ENCODE measurements at places on chromosomes 13 and 19. TPM values are rescaled to one million over a fixed set of nuclear protein-coding genes. Genes with fewer than 3 reads are reported as not detected.

TICAM1 gene
- 22.4 TPM for total RNA-seq

CCDC70 gene
- total RNA-seq, result not detected

GRCh38 chr19:39874404-39874803 lies 28.2 kb upstream of the FBL start:
- DNase-seq, result no peak

- no peak for DNase-seq
Measured at GRCh38 chr19:54449701-54450069, 686 bp downstream of the LENG8 start.

DNA sequence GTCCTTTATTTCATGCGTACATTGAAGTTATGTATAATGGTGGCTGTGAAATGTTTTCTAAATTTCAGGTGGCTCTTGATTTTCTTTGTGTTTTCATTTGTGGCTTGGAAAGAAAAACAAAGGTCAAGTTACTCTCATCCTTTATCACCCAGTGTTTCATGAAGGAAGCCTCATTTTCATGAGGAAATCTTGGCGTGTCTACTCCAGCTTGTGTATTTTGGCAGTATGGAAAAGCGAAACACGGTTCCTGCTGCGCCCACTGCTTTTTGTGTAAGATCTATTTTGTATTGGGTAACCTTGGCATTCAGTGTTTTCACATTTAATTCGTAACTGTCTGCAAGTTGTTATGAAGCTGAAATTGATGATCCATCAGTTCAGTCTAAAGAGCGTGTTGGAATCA lies 147.0 kb upstream of the RNF113B start:
- DNase-seq, result no peak

GRCh38 chr13:33264620-33264978 lies 21.0 kb downstream of the STARD13 start:
- DNase-seq, result no peak

DNA sequence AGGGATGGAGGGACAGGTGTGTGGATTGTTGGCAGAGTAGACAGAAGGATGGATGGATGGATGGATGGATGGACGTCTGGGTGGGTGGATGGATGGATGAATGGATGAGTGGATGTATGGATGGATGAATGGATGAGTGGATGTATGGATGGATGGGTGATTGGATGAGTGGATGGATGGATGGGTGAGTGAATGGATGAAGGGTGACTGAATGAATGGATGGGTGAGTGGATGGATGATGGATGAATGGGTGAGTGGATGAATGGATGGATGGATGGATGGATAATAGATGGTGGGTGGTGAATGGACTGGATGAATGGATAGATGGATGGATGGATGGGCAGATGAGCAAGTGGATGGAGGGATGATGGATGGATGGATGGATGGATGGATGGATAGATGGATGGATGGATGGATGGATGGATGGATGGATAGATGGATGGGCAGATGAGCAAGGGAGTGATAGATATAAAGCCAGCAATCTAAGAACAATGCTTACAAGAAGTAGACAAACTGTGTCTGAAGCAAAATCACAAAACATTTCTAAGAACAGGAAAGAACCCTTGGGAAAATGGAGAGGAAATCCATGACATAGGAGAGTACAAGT lies 65.2 kb downstream of the INSR start:
- no peak for DNase-seq

GRCh38 chr13:24076109-24076508 lies 84.4 kb upstream of the SPATA13 start:
- DNase-seq, result no peak

DNA sequence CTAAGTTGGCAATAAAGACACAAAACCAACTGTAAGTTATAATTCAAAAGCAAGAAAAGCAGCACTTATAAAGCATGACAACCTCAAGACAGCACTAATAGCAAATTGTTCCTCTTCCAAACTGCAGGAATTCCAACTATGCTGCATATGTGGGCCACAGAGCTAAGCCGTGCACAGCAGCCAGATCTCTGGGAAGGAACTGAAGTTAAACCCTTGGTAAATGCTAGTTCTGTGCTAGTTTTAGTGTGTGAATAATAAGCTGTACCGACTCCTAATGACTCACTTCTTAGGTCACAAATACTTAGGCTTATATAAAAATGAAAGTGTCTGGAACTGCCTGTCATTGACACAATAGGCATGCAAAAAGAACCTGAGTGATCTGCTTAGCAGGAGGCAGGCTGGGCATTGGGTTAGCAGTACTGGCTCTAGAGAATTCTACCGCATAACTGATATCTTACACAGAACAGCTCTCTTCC lies 21.2 kb upstream of the GTF3A start:
- DNase-seq, result no peak

Data from activated CD8-positive, alpha-beta memory T cell treated with anti-CD3 and anti-CD28 coated beads, Interleukin-2, amount 10 ng/mL, durations not matched to agents 7 days and 5 days (primary cell).